NCI-H774 (cell line): ENCODE measurements at places on chromosomes 13 and 19.
A peak's percentile ranks its signal among the peaks of the same experiment; 100 is the strongest.

GRCh38 chr19:788983-789700 lies 8.1 kb upstream of the PTBP1 start:
- no peak for DNase-seq

- no peak for DNase-seq
Measured at GRCh38 chr19:38228491-38229439, 4.7 kb upstream of the DPF1 start.

DNA sequence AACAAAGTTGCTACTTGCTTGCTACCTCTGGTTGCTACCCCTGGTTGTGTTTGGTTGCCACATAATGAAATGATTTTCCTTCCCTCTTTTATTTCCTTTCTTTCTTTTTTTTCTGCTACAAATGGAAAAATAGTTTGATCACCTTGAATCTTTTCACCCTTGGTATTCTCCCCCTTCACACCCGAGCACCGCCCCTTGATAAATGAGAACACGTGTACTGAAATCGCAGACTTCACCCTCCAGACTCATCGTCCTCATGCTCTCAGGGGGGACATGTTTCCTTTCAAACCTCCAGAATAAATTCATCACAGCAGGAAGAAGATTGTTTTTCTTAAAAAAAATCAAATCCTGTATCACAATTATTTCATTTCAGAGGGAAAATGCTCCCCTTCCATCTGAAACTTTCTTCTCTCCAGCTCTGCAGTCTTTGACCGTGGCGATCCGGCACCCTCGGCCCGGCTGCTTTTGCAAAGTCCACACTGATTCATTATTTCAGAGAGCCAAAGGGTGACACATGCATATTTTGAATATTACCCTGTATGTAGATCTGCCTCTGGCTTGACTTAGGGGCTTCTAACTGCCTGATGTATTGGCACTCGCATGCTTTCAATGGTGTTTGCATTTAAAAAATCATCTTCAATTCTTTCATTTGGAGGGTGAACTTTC lies 222.6 kb upstream of the MAB21L1 start:
- no peak for DNase-seq

- DNase-seq, result peak; percentile 66
Measured at GRCh38 chr19:42386974-42387707, 3.0 kb downstream of the CNFN start.

- DNase-seq, result no peak
Measured at GRCh38 chr19:54608792-54609191, 15.4 kb downstream of the LILRA1 start.

DNA sequence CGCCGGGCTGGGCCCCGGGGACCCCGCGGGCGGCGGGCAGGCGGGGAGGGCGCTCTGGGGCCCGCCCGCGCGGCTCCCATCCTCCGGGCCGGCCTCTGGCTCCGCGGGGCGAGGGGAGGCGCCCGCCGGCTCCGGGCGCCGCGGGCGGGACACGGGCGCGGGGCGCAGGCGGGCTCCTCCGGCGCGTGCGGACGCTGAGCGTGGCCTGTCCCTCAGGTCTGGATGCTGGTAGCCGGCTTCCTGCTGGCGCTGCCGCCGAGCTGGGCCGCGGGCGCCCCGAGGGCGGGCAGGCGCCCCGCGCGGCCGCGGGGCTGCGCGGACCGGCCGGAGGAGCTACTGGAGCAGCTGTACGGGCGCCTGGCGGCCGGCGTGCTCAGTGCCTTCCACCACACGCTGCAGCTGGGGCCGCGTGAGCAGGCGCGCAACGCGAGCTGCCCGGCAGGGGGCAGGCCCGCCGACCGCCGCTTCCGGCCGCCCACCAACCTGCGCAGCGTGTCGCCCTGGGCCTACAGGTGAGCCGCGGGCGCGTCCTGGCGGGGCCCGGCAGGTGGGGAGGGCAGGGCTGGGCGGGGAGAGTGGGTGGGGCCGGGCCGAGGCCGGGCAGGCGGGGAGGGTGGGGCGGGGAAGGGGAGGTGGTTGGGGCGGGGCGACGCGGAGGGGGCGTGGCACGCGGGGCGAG lies 420 bp downstream of the IL17D start:
- peak; percentile 62 for DNase-seq

DNA sequence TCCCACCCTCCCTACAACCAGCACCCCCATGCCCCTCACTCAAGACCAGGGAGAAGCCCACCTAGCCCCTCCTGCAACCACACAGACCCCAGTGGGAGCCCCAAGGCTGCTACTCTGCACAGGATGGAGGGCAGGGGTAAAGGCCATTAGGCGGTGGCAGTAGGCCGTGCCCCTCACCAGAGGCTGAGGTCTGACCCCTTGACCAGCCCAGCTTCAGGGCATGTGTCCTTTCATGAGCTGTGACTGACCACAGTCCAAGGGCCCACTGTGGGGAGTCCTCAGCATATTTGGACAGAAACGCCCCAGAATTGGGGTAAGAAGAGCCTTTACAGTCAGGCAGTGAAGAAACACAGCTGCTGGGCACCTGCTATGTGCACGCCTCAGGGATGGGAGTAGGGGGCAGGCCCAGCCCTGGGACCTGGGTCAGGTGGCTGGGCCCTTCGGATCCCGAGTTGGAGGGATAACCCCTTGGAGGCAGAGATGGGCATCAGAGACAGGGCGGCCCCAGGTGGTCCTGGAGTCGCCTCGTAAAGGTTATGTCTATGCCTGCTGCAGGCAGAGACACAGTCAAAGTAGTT lies 1.7 kb upstream of the RPS5 start:
- DNase-seq, result no peak

DNA sequence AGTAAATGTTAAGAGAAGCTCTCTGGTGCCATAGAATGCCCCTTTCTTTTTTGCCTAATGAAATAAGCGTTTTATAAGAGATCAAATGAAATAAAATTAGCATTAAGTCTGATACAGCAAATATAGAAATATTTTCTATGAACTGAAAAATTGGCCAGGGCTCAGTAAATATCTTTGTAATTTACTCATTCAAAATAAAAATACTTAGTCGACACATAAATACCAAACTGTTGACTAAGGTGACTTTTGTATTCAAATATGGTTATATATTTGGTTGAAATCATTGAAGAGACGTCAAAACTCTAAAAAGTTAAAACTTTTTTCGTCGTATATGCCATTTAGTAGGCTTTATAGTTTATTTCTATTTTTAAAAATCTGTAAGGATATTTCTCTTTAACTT lies 25.6 kb downstream of the IPO5 start:
- DNase-seq, result no peak

- no peak for DNase-seq
Measured at GRCh38 chr13:46738055-46738454, 58.9 kb downstream of the ESD start.

DNA sequence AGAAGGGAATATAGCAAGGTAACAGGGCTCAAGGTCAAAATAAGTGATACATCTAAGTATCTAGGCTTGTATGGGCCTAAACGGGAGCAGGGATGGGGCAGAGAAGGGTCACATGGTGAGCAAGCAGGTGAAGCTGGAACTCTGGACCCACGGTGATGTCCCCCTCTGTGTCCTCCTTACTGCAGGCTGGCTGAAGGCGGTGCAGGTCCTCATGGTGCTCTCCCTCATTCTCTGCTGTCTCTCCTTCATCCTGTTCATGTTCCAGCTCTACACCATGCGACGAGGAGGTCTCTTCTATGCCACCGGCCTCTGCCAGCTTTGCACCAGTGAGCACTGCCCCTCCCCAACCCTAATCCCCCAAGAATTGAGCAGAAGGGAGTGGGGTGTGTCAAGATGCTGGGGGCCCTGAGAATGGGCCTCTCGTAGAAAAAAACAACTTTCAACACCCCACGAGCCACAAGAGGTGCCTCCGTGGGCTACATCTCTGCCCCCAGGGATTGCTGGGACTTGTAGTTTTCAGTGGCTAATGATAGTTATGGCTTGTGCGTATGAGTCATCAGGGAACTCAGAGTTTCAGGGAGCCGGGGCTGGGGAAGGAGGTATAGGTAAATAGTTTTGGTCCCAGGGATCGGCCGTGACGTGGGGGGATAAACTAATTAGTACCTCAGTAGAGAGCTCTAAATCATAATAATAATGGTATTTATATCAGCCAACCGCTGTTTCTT lies 4.0 kb downstream of the EMP3 start:
- no peak for DNase-seq

DNA sequence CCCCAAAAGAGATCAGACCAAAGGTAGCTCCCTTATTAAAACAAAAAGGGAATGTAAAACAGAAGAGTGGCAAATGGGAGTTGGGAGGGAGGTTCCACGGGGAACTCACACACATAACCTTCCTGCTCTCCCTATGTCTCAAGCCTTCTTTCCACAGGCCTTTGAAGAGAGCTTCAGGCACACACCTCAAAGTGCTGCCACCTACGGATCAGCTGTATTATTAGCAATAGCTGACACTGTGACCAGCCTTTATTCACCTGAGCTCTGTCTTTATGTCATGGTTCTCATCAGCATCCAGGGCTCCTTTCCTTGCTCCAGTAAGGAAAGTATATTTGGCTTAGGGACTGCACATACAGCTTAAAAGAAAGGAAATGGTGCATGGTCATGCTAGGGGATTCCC lies 11.3 kb downstream of the ZNF571 start:
- DNase-seq, result no peak

- DNase-seq, result no peak
Measured at GRCh38 chr13:111521030-111521429, 200.6 kb downstream of the TEX29 start.

DNA sequence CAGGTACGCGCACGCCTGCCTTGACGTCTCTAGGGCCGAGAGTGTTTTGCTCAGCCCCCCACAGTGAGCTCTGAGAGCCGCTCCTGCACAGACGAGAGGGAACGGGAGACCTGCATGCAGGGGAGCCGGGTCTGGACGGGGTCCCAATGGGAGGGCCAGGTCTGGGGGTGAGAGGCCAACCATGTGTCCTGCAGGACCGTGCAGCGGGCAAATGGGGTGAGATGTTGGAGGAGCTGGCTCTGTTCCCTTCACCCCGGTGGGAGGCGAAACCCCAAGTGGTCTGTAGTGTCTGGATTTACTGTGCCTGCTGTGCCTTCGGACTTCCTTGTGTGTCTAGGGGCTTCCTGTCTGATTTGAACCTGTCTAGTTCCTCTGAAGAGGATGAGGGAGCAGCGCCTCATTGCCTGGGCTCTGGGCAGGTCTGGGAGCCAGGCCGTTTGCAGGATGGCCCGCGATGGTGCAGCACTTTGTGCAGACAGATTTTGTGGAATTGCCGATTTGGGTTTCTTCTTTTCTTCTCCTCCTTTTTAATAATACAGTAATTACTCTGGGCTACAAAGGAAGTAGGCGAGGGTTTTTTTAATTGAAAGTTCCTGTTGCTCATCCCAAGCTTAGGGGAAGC lies 2.1 kb downstream of the CSNK1G2 start:
- DNase-seq, result no peak

- DNase-seq, result no peak
Measured at GRCh38 chr13:102548811-102549210, 48.0 kb upstream of the TPP2 start.

- no peak for DNase-seq
Measured at GRCh38 chr13:94093652-94094315, 385.7 kb downstream of the DCT start.

DNA sequence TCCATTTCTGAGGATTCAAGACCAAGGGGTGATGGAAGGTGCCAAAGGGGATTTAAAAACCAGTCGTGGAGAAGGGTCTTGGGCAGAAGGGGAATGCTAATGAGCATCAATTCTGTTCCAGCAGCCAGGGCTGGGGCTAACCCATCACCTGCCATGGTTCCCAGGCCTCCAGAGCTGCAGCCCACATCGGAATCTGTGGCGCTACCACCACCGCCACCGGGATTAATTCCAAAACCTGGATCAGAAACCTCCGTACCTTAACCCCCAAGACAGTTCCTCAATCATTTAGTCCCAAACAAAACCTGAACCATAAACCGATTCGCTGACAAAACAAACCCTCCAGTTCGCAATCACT lies 583 bp downstream of the ZNF615 start:
- DNase-seq, result no peak

DNA sequence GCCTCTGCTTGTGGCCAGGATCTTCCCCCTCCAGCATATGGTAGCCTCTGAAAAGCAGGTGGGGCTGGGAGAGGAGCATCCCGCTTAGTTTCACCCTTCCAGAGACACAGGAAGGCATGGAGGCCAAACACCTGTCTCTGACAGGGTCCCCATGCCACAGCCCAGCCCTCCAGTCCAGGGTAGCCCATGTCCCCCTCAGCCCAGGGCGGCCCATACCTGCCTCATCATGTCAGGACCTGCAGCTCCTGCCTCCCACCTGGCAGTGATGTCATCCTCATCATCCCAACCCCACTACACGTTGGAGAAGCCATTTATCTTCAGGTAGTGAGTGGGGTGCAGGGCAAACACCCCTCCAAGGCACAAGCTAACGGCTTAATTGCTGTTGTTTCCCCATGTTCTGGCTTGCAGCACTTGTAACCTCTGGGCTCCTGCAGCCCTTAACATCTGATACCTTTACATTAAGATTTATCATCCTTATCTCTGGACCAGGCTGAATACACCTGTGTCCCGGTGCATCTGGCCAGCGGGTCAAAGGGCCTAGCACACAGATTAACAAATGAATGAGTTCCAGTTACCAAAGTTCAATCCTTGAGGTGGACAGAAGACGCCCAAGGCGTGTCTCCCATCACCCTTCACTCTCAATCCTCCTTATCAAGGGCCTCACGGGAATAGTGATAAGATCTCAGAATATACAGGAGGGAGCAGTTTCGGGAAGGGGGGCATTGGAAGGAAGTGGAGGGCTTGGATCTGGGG lies 22.2 kb downstream of the ZNF175 start:
- DNase-seq, result no peak

GRCh38 chr13:105990256-105990958 lies 545.1 kb downstream of the EFNB2 start:
- DNase-seq, result no peak

GRCh38 chr13:26880735-26881134 lies 120.1 kb upstream of the GPR12 start:
- DNase-seq, result no peak

DNA sequence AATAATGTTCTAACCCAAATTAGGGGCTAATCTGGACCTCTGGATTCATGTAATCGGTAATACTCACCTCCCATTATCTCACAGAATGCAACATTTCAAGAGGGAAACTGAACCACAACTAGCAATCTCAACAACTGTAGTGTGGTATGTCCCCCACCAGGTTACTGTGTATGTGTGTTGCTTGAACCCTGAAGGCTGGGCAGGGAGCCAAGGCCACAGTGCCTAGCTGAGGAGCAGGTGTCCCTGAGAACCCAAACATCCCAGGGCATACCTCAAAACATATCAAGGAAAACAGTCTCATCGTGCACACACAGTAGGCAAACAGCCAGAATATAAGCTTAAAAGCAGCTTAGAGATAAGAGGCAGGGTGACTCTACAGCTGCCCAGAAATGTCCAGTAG lies 20.5 kb upstream of the NEK3 start:
- no peak for DNase-seq

DNA sequence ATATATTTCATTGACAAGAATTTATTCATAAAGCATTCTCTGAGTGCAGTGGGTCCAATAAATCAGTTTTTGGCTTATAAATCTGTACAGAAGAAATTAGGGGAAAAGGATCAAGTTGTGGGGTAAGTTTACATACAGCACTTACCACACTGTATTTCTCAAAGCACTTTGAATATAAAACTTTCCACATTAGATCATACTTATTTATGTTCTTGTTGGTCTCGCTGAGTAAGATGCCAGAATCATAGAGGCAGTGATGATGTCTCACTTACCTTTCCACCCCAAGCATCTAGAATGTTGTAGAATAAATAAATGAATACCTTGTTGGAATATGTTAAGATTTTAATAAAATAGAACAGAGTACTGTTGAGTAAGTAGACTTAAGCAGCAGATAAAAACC lies 279.1 kb downstream of the PCDH20 start:
- DNase-seq, result no peak

GRCh38 chr19:56476651-56477428 lies at the start of gene ZNF667:
Gene ZNF667, minus strand, starts transcription at chr19:56477345. Its CDS starts 14,975 bp downstream, at chr19:56462370.
- DNase-seq, result no peak
